ENCODE measurements at places on chromosomes 16 and 17. TPM values are rescaled to one million over a fixed set of nuclear protein-coding genes. Genes with fewer than 3 reads are reported as not detected.

TBC1D28 gene
- not detected for total RNA-seq

TMEM235 gene
- total RNA-seq = not detected

IL34 gene
- total RNA-seq = 42.6 TPM

GPR142 gene
- total RNA-seq = not detected

GRCh38 chr16:12096828-12097522, 120.4 kb downstream of the SNX29 start:
- H3K27ac ChIP-seq = no peak overlapping the region
- no peak for DNase-seq
- no peaks in the 10 kb centered on the region for H3K36me3 ChIP-seq
- no peak overlapping the region for H3K4me3 ChIP-seq
- no peaks in the 10 kb centered on the region for H3K27me3 ChIP-seq

- peaks cover 12% of the 10 kb centered on the region for H3K27me3 ChIP-seq
- no peak for DNase-seq
- no peak overlapping the region for H3K4me3 ChIP-seq
- H3K4me1 ChIP-seq = peaks cover under 1% of the 10 kb centered on the region
- no peaks in the 10 kb centered on the region for H3K36me3 ChIP-seq
- no peak overlapping the region for H3K27ac ChIP-seq
Measured at GRCh38 chr17:58254803-58255202, 16.4 kb downstream of the LPO start.

DNA sequence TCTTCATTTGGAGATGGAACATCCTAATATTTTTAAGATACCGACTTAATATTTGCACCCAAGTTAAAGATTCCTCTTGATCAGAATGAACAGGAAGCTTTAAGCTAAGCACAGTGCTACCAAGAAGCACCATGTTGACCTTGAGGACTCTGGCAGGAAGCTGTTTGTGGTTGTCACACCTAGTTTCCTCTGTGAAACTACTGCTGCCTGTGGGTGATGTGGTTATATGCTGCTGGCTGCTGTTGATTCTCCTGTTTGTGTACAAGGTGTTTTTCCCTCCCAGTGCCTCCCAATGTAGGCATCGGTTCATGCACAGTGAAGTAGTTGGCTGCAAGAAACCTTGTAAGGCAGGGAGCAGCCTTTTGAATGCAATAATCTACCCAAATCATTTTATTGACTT, 23.4 kb downstream of the RBL2 start:
- peaks cover 73% of the 10 kb centered on the region for H3K36me3 ChIP-seq
- no peak for DNase-seq
- no peak overlapping the region for H3K4me3 ChIP-seq
- no peak overlapping the region for H3K27ac ChIP-seq
- H3K27me3 ChIP-seq = no peaks in the 10 kb centered on the region

DNA sequence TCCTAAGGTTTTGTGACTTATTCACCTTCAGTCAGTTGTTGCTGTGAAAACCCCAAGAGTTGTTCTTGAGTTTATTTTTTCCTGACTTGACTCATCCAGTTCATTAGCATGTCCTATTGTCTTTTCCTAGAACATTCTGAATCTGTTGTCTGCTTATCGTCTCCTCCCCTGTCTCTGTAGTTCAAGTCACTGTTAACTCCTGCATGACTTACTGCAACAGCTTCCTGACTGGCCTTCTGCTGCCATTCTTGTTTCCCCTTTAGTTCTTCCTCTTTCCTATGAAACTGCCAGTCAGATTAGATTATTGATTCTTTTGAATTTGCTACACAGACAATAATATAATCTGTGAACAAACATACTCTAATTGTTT, 161.5 kb downstream of the FTO start:
- peak; percentile 12 for DNase-seq
- no peaks in the 10 kb centered on the region for H3K36me3 ChIP-seq
- no peak overlapping the region for H3K27ac ChIP-seq
- H3K27me3 ChIP-seq = no peaks in the 10 kb centered on the region
- no peak overlapping the region for H3K4me3 ChIP-seq
- no peaks in the 10 kb centered on the region for H3K4me1 ChIP-seq

GRCh38 chr16:89073346-89074071, 20.1 kb upstream of the ACSF3 start:
- H3K4me3 ChIP-seq = no peak overlapping the region
- no peaks in the 10 kb centered on the region for H3K4me1 ChIP-seq
- peaks cover 9% of the 10 kb centered on the region for H3K27me3 ChIP-seq
